ENCODE measurements at places on chromosomes 3 and 15.

DNA sequence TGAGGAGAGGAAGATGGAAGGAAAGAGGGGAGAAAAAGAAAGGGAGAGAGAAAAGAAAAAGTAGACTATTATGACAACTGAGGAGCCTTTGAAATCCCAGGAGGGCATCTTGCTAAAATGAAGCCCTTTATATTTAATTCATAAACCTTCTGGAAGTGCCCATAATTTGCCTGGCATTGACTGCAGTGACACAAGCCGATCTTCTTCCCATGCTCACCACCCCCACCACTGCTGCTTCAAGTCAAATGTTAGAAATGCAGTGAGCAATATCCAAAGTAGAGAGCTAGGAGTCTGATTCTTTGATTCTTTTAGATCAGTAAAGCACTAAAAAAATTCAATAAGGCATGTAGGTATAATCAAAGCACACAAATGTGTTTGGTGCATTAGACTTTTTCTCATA is 138.7 kb upstream of the SNTN start:
- DNase-seq = no peak

- DNase-seq = no peak
Observed at GRCh38 chr15:61921093-61921492, 139.2 kb downstream of the VPS13C start.

- no peak for DNase-seq
Observed at GRCh38 chr15:27509014-27509413, 538.0 kb downstream of the GABRG3 start.

- no peak for DNase-seq
Observed at GRCh38 chr3:10085738-10086137, 22.3 kb downstream of the FANCD2OS start.

DNA sequence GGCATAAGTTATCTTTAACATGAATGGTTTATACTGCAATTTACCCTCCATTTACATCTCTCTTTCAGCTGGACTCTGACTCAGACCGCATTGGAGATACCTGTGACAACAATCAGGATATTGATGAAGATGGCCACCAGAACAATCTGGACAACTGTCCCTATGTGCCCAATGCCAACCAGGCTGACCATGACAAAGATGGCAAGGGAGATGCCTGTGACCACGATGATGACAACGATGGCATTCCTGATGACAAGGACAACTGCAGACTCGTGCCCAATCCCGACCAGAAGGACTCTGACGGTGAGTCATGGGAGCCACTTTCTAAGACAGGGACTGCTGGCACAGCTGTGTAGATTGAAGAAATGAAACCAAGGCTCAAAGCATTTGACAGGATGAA is 11.6 kb downstream of the THBS1 start:
- DNase-seq = no peak

DNA sequence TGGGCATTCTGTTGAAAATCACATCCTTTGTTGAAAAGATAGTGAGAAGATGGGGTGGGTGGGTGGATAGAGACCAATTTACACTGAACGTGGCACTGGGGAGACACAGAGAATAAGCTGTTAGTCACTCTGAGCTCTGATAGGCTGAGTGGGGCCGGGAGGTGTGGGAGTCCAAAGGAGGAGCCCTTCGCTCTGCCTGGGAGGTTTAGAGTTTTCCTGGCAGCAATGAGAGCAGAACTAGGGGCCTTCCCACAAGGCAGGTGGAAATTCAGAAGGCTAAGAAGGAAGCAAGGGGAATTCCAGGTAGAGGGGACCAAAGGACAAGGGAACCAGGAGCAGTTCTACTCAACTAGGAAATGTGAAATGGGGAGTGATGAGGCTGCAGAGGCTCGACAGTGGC is 272.7 kb downstream of the RPLP1 start:
- no peak for DNase-seq

DNA sequence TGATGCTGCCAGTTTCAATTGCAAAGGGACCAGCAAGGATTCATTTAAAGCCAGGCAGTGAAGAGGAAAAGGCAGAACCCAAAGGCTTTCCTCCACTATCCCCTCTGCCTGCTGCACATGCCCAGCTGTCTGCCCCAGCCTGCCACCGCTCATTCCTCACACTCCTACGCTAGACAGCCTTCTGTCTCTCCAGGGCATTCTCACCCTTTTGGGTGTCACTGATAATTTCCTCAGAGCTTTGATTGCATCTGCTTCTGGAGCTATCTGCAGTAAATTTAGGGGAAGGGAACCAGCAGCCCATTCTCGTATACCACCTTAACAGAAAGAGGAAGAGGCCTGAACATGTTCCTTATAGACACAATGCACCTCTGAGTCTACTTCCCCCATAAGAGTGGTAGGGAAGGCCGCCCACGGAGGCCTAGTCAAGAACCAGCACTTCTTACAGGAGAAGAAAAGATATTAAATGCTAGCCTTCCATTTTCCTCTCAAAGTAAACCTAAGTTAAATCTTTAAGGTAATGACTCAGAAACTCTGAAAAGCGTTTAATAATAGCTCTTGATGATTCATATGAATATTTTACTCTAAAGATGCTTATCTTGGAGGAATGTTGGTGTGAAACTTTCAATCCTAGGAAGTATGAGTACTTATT is 20.9 kb downstream of the NUDT16 start:
- no peak for DNase-seq

GRCh38 chr3:127172211-127172610 is 20.7 kb upstream of the PRR23E start:
- no peak for DNase-seq

GRCh38 chr15:80323285-80323684 is 71.3 kb upstream of the CTXND1 start:
- no peak for DNase-seq

DNA sequence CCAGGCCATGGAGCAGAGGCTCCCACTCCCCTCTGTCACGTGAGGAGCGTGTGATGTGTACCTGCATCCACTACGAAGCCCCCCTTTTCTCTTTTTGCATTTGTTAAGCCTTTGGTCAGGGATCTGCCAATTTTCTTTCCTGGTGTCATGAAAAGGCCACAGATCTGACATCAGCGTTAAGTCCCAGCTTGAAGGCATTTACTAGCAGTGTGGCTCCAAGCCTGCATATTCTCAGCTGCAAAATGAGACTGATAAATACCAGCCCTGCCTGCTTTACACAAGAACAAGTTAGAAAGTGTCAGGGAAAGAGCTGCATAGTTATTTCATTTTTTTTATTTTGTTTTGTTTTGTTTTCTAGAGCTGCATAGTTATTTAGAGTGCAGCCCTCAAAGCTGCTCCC is 2.3 kb upstream of the ANKRD63 start:
- DNase-seq = no peak

DNA sequence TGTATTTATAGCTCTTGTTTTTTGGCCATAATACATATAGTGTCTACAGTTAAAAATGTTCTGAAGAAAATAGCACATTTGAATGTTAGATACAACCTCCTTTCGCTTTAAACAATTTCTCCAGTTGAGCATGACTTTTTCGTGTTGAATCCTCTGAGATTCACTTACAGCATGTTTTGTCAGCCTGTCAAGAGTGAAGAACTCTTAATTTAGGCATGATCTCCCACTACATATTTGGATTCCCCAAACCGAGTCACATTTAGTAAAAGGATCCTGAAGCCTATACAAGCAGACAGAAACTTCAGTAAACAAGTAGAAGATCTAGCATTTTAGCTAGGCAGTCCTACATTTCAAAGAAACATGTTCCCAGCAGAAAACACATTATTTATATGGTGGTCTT is 796.6 kb downstream of the MCTP2 start:
- DNase-seq = no peak

GRCh38 chr3:128994581-128995546 is 988 bp upstream of the CFAP92 start:
- DNase-seq = no peak

DNA sequence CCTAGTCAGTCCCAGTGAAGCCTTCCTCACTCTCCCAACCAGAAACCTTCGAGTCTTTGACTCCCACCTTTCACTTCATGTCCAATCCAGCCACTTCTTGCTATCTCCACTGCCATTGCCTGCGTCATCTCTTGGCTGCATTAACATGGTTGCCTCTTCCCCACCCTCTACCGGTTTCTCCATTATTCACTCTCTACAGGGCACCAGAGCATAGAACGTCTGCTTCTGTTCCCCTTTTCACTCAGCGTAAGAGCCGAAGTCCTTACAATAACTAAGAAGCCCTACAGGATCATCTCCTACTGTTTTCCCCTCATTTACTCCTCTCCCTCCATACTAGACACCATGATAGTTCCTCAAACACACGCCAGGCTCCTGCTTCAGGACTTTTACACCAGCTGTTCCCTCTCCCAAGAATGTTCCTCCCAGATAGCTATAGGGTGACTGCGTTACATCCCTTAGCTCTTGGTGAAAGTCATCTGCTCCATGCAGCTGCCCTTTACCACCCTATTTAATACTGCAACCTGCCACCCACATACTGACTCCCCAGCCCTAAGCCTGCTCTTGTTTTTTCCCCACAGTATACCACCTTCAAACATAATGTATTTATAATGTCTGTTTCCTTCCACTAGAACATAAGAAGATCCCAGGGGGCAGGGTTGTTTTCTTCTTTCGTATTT is 30.9 kb downstream of the RCN2 start:
- no peak for DNase-seq

GRCh38 chr15:31487811-31488436 is 161.3 kb downstream of the KLF13 start:
- no peak for DNase-seq

DNA sequence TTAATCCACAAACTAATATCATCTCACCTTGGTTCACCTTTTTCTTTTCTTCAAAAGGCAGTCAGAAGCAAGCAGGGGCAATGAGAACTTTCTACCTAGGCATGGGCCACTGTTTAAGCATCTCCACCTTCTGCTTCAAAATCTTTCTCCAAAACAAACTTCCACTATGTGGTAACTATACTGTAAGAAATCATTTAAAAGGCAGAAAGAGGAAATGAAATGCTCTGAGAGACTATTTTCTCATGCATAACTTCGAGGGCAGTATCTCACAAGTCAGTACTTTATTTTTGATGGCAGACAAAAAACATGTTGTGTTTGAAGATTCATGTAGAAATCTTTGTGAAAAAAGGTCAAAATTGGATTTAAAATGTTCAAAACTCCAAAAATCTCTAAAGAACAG is 419.7 kb downstream of the ZBTB20 start:
- no peak for DNase-seq

- no peak for DNase-seq
Observed at GRCh38 chr3:161217496-161217895, 3.6 kb upstream of the NMD3 start.

GRCh38 chr3:30623351-30623750 is 16.9 kb downstream of the TGFBR2 start:
- no peak for DNase-seq

DNA sequence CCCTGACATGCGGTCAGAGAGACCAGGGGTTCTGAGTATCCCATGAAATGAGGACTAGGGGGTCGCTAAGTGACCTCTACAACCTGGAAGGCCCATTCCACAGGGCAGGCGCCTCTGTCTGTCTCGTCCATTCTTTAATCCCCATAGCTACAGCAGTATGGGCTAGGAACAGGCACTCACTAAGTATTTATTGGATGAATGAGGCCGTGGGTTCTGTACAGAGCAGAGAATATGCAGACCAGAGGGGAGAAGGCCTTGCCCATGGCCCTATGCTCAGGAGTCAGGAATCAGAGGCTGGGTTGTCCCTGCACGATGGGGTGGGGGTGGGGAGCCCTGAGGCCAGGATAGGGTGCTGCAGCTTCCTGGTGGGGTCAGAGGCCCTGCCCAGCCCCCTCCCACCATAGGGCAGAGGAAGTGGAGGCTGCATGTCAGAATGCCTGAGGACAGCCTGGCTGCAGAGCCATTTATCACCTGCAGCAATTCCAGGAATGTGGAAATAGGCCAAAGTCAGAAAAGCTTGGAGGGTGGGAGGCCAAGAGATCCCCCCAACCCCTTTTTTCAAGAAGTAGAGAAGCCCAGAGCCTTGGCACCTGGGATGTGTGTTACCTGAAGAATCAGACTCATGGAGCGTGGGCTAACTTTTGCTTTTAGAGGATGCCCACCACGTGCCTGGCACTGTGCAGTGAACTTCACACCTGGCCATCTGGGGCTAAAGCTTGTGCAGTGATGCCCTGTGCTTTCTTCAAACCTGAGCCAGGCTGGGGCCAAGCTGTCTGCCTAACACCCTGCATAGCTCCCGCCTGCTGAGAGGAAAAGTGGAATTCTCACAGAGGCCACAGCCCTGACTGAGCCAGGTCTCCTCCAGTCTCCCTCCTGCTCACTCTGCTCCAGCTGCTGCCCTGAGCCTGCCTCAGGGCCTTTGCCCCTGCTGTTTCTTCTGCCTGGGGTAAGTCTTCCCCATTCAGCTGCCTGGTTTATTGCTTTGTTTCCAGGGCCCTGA is 109.4 kb downstream of the WNT7A start:
- no peak for DNase-seq

DNA sequence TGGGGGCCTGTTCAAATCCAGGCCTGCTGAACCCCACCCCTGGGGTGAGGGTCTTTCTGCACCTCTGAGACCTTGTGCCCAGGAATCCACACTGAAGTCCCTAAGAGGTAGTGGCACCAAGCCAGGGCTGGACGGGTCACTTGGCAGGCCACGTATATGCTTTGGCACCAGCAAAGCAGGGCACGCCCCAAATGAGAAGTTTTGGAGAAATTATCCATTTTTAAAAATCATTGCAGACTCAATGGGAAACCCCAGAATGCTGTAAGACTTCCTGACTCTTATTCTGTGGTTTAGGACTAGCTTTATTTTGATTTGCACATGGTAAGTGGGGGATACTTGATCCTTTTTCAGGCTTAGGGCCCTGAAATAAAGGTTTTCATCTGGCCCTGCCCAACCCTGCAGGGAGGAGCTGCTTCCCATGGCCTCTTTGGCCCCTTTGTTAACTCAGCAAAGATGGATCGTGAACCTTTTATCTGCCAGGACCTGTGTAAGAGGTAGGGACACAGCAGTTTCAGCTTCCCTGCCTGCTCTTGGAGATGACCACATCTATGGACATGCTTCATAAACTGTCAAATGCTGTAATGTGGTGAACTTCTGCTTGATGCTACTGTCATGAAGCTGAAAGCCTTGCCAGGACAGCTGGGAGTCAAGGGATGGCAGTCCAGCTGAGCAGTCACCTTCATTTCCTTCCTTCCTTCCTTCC is 88.0 kb downstream of the HMG20A start:
- DNase-seq = no peak

- DNase-seq = no peak
Observed at GRCh38 chr3:65664931-65665330, 373.8 kb downstream of the MAGI1 start.

DNA sequence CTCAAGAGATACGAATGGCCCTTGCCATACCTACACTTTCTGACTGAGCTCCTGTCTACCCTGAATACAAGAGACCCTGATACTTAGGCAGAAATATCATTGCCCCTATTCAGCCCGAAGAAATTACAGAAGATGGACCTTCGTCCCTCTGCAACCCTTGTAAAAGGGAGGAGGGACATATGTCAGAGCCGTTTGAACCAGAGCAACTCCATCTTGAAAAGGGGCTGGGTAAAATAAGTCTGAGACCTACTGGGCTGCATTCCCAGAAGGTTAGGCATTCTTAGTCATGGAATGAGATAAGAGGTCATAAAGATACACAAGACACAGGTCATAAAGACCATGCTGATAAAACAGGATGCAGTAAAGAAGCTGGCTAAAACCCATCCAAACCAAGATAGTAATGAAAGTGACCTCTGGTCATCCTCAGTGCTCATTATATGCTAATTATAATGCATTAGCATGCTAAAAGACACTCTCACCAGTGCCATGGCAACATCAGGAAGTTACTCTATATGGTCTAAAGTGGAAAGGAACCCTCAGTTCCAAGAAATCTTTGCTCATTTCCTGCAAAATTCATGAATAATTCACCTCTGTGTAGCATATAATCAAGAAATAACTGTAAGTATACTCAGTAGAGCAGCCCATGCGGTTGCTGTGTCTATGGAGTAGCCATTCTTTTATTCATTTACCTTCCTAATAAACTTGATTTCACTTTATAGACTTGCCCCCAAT is 49.7 kb upstream of the GPD1L start:
- DNase-seq = no peak

- DNase-seq = no peak
Observed at GRCh38 chr3:126389112-126389793, 5.5 kb upstream of the CFAP100 start.

Measured in NCI-H1105 treated with DMSO at 0.1 percent for 48 hours (cell line).